ENCODE measurements at places on chromosomes 7 and 10.

- peak; percentile 86 for DNase-seq
Measured at GRCh38 chr7:87220026-87220733, 648 bp upstream of the TMEM243 start.

GRCh38 chr10:36173364-36173763 lies 531.3 kb upstream of the FZD8 start:
- DNase-seq = no peak

DNA sequence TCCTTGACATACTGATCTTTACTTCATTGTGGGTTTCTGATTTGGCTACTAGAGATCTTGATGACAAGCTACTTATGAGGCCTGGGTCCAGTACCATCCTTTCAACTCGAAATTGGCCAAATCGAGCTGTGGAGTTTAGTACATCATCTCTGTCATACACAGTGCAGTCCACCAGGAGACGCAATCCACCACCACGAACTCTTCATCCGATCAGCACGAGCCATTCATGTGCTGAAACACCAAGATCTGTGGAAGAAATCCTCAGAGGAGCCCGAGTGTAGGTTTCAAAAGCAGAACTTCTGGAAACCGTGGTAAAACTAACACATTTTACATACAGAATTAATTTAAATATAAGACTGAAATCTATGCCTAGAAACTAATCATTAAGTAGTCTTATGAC lies 14.2 kb downstream of the DNAJC9 start:
- peak; percentile 70 for DNase-seq

GRCh38 chr10:47167591-47167990 lies 132.4 kb upstream of the GDF10 start:
- no peak for DNase-seq

DNA sequence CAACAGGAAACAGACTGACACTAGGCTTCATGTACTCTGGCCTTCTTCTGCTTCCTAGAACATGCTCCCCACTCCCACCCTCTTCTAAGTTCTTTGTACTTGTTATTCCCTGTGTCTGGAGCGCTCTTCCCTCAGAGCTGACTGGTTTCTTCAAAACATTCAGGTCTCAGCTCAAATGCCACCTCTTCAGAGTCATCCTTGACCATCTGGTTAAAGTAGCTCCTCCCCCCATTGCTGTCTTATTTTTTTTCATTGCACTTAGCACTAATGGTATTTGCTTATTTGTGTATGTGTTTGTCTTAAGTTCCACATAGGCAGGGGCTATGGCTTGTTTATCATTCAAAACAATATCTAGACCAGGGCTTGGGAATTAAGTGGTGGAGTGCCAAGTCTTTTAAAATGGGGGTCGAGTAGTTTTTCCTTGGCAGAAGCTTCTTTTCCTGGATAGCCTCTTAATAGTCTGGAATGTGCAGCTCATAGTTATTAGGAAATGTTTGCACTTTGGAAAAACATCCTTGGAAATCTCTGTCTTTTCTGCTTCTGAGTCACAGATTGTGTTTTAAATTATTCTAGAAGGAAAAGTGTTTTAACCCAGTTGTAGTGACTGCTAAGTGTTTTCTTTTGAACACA lies 60.0 kb downstream of the RALA start:
- DNase-seq = no peak

DNA sequence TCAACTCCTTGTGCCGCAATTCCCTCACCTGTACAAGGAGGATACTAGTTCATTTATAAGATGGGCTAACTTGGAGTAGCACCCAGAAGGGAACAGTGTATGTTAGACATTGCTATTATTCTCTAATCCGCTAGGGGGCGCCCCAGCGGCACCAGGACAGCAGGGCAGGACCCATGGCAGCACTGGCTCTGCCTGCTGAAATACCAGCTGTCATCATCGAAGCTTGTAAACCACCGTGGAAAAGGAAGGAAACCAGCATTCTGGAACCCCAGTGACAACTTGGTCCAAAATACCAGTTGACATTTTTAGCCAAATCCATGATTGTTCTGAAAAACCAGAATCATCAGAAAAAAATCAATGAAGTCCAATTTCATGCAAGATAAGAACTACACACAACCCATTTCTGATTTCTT lies 134.4 kb downstream of the ITGA8 start:
- DNase-seq = peak; percentile 85

Measured in hematopoietic multipotent progenitor cell treated with erythropoietin and hydrocortisone succinate and interleukin-3 and kit ligand, for 4 days (in vitro differentiated cells).